Memory B cell (primary cell): ENCODE measurements at places on chromosomes 2 and 18.

GRCh38 chr2:128504246-128505149, 185.8 kb upstream of the HS6ST1 start:
- peak; percentile 41 for DNase-seq

- no peak for DNase-seq
Observed at GRCh38 chr18:13382366-13382953, 163.9 kb downstream of the LDLRAD4 start.

DNA sequence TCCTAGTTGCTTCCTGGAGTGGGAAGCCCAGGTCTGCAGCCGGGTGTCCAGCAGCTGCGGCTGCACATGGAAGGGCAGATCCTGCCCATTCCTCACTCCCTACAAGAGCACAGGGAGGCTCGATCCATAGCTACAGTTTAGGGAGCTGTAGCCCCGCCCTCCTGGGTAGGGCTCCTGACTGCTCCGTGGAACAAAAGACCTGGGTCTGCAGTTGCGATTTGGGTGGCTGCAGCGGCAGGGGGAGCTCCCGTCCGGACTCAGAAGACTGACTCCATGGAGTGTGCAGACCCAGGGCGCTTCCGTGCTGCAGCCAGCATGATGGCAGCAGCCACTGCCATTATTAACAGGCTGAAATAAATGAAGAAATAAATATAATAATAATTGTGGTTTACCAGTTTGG, 157.3 kb downstream of the CTNNA2 start:
- no peak for DNase-seq

GRCh38 chr2:19416784-19417684, 58.6 kb upstream of the OSR1 start:
- no peak for DNase-seq

DNA sequence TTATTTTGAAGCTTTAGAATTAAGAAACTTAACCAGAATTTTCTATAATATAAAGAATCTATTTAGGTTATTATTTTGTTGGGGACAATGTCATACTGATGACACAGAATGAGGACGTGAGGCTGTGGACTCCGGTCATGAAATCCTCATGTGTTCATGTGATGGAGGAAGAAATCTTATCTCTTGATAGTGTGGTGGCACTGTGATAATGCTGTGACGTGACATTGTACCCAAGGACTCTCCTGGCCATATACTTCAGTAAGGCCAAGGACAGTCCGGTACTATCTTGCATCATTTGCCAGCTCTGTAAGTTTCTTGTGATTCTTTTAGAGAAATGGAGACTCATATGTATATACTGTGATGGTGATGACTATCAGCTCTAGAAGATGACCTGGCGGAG, 59.1 kb downstream of the SLC9A2 start:
- no peak for DNase-seq

DNA sequence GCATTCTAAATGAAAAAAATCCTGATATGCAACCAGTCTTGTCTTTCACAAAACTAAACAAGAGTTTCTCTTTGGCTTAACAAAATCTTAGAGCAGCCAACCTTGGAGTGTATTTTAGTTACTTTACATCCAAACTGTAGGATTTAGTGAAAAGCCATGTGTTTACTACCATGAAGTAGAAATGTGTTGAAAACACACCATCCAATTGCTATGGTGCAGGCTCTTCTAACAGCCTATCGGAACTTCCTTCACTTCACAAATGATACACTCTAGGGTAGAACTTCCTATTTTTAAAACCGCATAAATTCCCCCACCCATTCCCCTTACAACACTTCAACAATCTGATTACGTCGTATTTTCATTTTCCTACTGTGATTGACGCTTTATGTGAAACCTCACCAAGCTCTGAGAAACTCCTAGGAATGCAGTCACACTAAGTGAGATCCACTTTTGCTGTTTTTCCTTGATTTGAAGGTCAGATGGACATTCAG, 74.4 kb upstream of the MAP4K4 start:
- DNase-seq, result peak; percentile 62

DNA sequence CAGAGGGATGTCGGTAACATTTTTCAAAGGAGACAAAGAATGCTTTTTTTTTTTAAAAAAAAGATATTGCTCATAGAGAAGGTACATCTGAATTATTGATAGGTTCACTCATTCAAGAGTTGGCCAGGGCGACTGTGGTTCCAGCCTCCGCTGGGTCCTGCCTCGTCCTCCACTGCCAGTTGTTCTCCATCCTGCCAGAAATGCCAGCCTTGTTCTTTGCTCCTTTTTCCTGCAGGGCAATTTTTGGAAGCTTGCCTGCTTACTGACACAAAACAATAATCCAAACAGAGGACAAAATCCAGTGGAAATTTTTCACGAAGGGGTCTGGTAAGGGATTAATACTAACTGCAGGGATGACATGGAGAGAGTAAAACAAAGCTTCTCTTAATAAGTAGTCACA, 1113.0 kb downstream of the CBLN2 start:
- no peak for DNase-seq

- no peak for DNase-seq
Observed at GRCh38 chr2:4673025-4673489, 969.7 kb downstream of the DCDC2C start.

- DNase-seq, result no peak
Observed at GRCh38 chr2:98534761-98535160, 73.6 kb downstream of the COA5 start.

GRCh38 chr2:38708900-38709566, 42.1 kb downstream of the SRSF7 start:
- no peak for DNase-seq

GRCh38 chr2:234680688-234681619, 184.1 kb upstream of the ARL4C start:
- DNase-seq, result no peak

GRCh38 chr2:60780721-60781120, 24.7 kb downstream of the PAPOLG start:
- no peak for DNase-seq

- DNase-seq, result no peak
Observed at GRCh38 chr18:46271488-46271887, 167.3 kb downstream of the HAUS1 start.

DNA sequence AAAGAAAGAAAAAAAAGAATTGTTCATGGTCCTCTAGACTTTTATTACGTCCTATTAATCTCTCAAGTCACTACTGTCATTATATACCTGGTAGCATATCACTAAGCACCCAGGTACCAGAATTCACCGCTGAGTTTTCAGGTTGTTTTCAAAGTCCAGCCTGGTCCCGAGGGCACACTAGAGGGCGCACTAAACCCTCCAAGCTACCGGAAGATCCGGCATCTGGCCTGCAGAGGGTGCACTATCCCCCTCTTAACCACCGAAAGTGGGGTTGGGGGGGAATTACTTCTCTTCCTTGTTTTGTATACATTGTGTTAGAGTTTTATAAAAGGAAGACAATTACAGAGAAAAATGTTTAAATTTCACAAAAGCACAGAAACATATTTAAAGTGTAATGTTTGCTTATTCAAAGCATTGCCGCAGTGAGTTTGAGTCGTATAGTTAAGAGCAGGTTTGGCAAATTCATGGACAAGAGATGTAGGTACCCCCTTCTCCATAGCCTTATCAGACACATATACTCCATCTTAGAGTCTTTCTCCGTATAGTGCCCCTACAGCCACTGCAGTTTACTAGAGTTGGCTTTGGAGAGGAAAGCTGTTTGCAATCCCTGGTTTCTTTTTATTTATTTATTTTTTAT, 19.2 kb downstream of the MOGAT1 start:
- DNase-seq, result peak; percentile 79

- DNase-seq, result no peak
Observed at GRCh38 chr2:231015478-231015877, 19.6 kb downstream of the SPATA3 start.

GRCh38 chr2:128465246-128466170, 146.8 kb upstream of the HS6ST1 start:
- DNase-seq, result no peak

GRCh38 chr18:51013259-51013658, 16.8 kb upstream of the SMAD4 start:
- no peak for DNase-seq

GRCh38 chr2:45468279-45468678, 142.8 kb downstream of the SRBD1 start:
- no peak for DNase-seq

GRCh38 chr2:26449278-26450030, 28.5 kb downstream of the OTOF start:
- DNase-seq, result no peak

DNA sequence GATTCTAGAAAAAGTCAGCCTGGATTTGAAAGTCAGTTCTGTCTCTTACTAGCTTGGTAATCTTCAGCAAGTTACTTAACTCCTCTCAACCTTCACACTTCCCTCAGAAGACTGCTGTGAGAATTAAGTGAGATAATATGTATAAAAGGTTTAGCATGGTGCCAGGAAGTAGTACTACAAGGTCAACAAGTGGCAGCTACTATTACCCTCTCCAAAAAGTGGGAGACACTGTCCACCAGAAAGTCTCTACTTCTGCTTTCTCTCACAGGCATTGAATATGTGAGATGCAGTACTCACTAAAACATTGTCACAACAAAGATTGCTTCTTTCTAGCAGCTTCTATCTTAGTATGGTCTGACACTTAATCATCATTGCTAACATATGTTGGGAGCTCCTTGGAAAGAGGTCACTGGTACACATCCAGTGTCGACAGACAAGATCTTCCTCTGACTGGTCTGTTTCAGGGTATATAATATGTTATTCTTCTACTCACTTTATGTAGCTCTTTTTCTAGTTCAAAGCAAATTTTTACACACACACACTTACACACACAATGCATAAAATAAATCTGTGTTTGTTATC, 47.9 kb downstream of the DOCK10 start:
- DNase-seq, result no peak
